ENCODE measurements at places on chromosomes 4 and X.

- no peak for DNase-seq
Observed at GRCh38 chr4:137768196-137768595, 235.9 kb upstream of the PCDH18 start.

GRCh38 chrX:138014577-138014976 is 448.6 kb downstream of the ZIC3 start:
- DNase-seq = no peak

GRCh38 chr4:140645614-140646412 is 77.1 kb upstream of the UCP1 start:
- DNase-seq = no peak

GRCh38 chrX:101229170-101229569 is 9.6 kb downstream of the DRP2 start:
- DNase-seq = no peak

- DNase-seq = no peak
Observed at GRCh38 chr4:8410066-8410625, 30.4 kb downstream of the ACOX3 start.

DNA sequence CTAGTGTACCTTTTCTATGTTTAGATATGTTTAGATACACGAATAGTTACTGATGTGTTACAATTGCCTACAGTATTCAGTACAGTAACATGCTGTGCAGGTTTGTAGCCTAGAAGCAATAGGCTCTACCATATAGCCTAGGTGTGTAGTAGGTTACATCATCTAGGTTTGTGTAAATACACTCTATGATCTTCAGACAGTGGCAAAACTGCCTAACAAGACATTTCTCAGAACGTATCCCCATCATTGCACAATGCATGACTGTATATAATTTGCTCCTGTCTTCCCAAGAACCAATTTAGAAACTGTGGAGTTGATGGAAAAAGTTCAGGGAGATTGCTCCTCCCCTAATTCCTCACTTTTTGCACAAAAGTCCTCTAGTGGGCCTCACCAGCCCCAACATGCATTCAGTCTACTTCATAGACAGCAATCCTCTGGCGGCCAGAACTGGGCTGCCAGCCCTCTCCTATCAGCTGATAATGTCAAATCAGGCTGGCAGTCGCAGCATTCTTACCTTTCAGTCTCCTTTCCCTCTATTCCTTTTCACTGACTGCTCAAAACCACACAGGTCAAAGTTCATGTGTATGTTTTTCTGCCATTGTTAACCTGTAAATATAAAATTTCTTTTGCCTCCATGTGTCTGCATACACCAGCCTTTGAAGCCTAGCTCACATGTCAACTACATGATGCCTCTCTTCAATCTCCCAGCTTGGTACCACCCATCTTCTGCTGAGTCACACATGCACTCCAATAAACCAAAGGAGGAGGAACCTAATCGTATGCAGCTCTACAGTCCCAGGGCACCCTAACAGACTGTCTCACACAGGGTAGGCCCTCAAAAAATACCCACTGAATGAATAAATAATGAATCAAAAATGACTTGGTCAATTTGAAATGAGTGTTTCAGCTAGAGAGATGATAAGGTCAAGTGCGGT is 32.0 kb downstream of the BCLAF3 start:
- no peak for DNase-seq

DNA sequence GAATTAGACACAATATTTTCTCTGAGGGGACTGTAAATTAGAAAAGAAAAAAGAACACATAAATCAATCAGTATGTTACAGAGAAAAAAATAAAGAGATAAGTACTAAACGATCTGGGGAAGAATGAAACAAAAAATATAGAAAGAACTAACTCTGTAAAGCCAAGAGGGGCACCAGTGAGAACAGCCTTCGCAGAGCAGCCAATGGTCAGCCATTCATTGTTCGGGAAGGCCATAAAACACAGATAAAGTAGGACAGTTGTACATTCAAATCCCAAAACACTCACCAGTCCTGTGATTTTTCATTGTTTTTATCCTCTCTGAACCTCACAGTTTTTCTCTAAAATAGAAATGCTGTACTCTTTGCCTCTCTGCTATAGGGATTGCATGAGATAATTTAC is 127.9 kb downstream of the NEK1 start:
- no peak for DNase-seq
